ENCODE measurements at places on chromosomes 3 and 15.

DNA sequence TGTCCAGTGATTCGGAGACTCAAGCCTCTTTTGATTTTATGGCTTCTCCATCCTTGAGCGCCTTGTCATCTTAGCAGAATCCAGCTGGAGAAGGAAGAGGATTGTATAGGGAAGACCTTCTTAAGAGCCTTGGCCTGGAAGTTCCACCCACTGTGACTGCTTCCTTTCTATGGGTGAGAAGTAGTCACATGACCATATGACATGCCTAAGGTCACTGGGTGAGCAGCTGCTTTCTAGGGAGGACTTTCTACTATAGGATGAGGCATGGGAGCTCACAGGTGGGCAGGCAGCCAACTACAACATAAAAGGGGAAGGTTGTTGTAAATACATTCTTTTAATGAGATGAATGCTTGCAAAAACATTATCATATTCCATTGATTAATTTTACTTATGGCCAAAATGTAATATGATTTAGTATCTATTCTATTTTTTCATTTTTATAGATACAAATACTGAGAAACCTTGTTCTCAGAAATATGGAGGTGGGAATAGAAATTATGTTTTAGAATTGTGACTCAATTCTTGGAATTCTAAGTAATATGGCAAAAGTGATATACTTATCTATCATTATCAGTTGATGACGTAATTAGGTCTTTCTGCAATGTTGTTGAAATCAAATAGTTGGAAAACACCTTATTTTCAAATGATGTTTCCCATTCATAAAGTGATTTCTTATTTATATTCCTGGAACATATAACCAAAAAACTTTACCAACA is 53.6 kb upstream of the MINAR1 start:
- DNase-seq: peak; percentile 30

- no peak for DNase-seq
Measured at GRCh38 chr3:103767635-103768034, 1332.8 kb downstream of the ZPLD1 start.

DNA sequence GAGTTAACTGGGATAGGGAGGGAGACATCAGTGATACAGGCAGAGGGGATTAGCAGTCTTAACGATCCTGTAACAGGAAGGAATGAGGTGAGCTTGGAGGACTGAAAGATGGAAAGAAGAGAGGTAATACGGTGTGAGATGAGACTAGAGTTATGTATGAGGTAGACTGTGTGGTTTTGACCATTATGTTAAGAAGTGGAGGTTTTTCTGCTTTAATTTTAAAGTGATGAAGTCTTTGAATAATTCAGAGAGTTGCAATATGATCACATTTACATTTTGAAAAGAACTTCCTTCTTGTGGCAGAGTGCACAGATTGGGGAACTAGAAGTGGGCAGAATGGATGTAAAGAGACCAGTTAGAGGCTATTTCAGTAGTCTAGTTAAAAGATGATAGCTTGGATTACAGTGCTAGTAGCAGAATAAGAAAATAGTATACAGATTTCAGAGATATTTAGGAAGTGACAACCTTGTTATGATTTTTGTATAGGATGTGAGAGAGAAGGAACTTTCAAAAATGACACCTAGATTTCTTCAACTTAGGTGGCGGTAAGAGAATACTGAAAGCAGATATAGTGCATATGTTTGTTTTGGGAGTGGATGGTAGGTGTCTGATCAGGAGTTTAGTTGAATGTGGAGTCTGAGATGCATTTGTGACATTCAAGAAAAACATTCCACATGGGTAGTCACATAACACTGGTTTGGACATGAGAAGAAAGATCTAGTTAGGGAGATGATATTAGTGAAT is 40.5 kb downstream of the STT3B start:
- DNase-seq: peak; percentile 33

DNA sequence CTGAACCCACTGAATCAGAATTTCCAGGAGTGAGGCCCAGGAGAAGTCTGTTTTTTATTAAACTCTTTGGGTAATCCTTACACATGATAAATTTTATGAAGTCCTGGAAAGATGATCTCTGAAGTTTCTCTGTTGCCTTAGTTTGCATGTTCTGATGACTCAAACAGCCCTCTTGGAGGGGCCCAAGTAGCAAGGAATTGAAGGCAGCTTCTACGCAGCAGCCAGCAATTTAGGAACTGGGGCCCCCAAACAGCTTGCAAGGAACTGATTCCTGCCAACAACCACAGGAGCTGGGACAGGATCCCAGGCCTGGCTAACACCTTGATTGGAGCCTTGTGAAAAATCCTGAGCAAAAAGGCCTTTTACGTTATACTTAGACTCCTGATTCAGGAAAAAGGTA is 5.4 kb upstream of the ACP3 start:
- no peak for DNase-seq

- no peak for DNase-seq
Measured at GRCh38 chr3:67015702-67016484, 17.8 kb downstream of the KBTBD8 start.

- DNase-seq: no peak
Measured at GRCh38 chr15:101353240-101353639, 58.2 kb upstream of the SNRPA1 start.

DNA sequence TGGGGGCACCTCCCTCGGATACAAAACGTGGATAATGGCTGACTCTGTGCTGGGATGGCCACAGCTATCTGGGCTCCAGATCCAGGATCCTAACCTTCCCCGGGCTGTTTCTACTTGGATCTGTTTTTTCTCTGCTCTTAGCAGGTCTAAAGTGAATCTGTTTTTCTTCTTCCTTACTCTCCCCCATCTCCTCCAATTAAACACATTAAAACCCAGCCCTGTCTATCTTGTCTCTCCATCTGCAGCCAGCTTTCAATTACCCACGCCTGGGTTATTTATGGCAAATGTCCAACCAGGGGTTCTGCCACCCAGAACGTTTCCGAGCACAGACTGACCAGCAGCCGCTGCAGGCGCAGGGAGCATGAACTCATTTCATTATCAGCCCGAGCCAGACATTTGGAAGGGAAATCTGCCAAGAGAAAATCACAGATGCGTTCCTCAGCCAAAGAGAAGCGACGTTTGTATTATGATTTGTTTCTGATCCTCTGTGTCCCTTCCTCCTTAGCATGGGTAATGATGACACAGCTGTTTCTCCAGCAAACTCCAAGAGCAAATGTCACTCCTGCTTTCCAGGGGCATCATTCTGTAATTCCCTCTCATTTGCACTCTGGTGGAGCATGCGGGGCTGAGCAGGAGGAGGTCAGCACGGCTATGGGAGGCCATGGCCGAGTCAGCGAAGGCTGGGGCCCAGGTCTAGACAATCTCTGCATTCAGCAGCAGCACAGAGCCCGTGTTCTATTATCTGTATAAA is 42.0 kb downstream of the UMPS start:
- DNase-seq: no peak

DNA sequence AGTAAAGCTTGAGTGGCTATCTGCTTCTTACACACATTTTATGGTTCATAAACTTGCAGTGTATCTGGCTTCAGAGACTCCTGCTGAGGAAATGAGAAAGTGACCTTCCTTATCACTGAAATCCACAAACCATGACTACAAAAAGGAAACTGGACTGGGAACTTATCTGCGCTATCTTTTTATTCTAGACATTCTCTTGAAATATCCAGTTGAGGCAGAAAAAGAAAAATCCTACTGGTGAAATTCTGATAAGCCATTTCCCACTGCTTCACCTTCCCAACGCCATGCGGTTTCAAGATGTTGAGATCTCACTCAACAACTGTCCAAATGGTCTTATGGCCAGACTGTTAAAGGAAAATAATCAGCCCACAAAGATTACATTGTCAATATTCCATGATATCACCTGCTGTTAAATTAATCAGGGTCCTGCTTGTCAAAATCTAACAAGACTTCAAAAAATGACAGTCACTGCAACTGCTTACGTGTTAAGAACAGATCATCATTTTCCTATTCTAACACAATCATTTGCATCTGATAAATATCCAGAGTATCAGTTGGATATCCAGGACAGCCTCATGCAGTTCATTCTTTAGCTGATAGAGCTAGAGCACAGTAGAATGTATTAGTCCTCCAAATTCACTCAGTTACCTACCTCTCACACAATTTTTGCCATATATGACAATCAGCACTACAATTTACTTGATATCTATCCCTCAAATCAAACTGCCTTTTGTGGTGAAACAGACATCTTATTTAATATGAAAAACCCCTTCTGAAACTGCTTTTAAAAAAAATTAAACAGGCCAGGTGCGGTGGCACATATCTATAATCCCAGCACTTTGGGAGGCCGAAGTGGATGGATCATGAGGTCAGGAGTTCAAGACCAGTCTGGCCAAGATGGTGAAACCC is 538.1 kb downstream of the MAGI1 start:
- DNase-seq: no peak

DNA sequence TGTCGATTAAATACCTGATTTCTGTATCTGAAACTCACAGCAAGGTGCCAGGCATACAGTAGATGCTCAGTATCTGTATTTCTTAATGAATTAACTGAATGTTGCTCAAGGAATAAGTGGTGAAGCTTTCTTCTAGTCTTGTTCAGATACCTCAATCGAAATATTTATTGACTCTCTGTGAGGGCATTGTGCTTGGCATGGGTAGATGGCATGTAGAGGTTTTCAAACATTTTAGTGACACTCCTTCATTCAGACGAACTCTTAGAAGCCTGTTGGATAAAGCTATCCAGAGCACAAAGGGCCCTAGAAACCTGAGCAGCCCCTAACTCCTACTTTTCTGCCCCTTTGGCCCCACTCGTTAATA is 369 bp upstream of the SNX1 start:
- no peak for DNase-seq

DNA sequence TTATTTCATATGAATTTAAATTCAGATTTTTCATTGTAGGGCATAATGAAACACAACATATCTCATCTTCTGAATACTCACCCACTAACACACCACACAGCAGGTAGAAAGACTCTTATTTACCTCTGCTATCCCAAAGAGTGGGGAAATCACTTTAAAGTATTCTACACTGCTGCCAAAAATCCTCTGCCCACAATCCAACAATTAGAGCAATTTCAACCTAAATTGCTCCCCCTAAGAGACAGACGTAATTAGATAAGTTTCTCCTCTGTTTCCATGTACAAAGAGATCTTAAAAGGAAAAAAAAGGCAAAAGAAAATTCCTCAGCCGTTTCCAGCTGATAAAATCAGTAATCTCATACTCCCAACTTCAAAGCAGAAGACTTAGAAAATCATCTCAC is 331.8 kb downstream of the ERC2 start:
- DNase-seq: no peak

- DNase-seq: peak; percentile 60
Measured at GRCh38 chr3:37308247-37308646, 133.9 kb upstream of the LRRFIP2 start.

DNA sequence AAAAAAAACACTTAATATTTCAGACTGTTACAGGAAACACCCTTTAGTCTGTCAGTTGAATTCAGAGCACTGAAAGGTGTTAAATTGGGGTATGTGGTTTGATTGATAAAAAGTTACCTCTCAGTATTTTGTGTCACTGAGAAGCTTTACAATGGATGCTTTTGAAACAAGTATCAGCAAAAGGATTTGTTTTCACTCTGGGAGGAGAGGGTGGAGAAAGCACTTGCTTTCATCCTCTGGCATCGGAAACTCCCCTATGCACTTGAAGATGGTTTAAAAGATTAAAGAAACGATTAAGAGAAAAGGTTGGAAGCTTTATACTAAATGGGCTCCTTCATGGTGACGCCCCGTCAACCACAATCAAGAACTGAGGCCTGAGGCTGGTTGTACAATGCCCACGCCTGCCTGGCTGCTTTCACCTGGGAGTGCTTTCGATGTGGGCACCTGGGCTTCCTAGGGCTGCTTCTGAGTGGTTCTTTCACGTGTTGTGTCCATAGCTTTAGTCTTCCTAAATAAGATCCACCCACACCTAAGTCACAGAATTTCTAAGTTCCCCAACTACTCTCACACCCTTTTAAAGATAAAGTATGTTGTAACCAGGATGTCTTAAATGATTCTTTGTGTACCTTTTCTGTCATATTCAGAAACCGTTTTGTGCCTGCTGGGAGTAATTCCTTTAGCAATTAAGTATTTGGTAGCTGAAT is 17.9 kb downstream of the TMEM43 start:
- DNase-seq: no peak

DNA sequence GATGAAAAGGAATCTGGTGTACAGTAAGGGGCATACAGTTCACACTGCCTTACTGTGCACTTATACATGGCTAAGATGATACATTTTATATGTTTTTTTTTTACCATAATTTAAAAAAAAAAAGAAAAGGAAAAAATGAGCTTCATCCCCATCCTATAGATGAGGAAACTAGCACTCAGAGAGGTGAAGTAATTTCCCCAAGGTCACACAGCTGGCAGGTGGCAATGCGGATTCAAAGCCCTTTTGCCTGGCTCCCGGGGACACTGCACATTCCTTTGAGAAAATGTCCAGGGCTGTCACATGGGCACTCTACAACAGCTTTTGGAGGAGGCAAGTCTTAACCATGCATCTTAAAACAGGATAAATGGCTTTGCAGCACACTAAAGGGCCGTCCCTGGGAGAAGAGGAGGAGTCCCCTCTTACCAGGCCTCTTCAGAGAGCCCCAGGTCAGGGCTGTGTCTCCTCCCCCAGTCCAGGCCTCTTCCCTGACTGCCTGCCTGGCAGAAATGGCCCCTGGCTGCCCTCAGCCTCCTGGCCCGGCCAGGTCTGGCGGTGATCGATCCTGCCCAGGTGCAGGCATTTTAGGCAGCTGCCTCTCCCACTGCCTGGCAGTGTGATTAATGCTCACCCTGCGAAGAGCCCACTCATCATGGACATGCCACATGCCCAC is 95.1 kb upstream of the LINGO1 start:
- no peak for DNase-seq

GRCh38 chr3:43852066-43852465 is 161.3 kb downstream of the ABHD5 start:
- no peak for DNase-seq

- no peak for DNase-seq
Measured at GRCh38 chr15:40984406-40984805, 31.1 kb downstream of the CHAC1 start.

- peak; percentile 25 for DNase-seq
Measured at GRCh38 chr15:48001393-48002039, 119.3 kb upstream of the SLC24A5 start.

DNA sequence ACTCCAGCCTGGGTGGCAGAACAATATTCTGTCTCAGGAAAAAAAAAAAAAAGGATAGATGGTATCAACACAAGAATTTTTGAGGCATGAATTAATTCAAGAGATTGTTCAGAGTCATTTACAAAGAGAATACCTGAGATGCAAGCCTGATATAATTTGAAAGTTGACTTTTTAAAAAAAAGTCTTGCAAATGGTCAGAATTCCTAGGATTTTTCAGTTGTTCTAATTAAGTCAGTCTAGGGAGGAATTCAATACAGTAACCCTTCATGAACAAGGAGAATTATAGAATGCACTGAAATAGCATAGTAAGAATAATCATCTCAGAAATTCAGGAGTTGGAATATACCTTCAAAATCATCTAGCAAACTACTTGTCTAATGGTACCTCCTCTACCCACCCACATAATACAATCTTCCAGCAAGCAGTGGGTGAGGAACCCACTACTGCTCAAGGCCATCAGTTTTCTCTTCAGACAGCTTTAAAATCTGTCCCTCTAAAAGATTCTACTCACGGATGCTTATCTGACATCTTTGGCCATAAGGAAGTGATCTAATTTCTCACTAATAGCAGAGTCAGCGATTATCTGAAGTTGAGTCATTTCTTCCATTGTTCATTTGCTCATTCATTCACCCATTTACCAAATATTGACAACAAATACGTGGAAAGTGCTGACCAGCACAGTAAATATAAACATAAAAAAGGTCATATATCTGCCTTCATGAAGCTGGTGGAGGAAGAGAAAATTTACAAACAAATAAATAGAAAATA is 159.6 kb downstream of the GREM1 start:
- DNase-seq: no peak

All from suppressor macrophage (primary cell).